Fibroblast of skin of left quadriceps (primary cell): ENCODE measurements at places on chromosomes 5 and 9.
A peak's percentile ranks its signal among the peaks of the same experiment; 100 is the strongest.

- DNase-seq: no peak
Measured at GRCh38 chr5:73359395-73359794, 89.2 kb downstream of the FOXD1 start.

GRCh38 chr9:129864991-129865647, 29.9 kb downstream of the USP20 start:
- DNase-seq: no peak

- DNase-seq: peak; percentile 53
Measured at GRCh38 chr5:180090098-180090768, 18.7 kb upstream of the RNF130 start.

DNA sequence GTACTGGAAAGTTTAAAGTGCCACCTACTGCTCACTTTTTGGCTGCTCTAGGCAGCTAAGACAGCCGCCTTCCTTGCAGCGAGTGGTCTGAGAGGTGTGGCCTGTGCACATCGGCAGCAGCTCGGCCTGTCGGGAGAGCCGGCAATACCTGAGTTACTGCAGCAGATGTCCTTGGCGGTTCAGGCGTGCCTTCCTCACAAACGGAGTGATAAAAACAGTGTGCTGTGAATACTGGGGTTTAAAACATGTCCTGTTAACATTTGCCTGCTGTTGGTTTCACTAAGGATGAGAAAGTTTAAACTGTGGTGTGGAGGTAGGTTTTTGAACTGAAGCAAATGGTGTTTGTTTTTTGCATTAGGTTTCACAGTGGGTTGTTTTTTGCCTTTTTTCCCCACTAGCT, 12.9 kb downstream of the TRAF2 start:
- no peak for DNase-seq

DNA sequence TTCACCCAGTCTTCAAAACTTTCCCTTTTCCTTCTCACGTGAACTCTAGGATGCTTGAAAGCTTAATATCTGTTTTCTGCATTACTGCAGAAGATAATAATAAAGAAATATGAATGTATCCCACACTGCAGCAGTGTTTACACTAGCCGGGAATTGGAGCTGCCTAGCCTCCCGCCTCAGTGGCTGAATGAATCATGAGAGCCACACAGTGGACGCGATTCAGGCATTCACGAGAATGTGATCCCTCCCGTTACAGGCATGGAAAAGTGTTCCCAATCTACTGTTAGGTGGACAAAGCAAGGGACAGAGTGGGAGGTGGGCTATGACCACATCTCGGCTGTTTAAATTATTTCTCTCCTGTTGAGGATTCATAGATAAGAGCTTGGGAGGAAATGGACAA, 69.4 kb upstream of the CTSL start:
- DNase-seq: no peak

GRCh38 chr9:7579351-7579750, 220.2 kb downstream of the DMAC1 start:
- no peak for DNase-seq

DNA sequence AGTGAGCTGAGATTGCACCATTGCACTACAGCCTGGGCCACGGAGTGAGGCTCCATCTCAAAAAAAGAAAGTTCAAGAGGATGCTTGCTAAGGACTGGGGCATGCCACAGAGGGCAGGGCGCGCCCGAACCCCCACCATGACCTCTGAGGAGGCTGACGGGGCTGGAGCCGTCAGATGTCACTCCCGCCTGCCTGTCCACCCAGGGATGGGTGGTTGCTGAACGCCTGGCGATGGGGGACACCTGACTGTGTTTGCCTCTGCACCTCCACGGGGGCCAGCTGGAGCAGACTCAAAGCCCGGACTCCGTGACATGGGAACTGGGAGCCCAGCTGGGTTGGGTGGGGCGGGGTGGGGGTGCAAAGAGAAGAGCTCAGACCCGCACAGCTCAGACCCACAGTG, 31.9 kb downstream of the ADAMTSL2 start:
- no peak for DNase-seq

DNA sequence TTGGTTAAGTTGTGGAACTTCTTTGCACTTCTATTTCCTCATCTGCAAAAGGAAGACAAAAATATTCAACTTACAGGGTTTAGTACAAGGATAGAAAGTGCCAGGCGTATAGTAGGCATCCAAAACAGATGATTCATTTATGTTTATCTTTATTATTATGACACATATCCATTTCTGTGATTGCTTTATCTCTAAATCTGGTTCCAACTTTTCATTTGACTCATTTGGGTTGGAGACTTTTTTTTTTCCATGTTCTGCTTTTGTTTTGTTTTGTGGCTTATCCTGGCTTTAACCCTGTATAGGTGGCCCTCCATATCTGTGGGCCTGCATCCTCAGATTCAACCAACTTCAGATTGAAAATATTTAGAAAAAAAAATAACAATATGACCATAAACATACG, 186.7 kb upstream of the SLC24A2 start:
- no peak for DNase-seq

GRCh38 chr5:99543841-99544240, 615.0 kb upstream of the CHD1 start:
- DNase-seq: peak; percentile 1

DNA sequence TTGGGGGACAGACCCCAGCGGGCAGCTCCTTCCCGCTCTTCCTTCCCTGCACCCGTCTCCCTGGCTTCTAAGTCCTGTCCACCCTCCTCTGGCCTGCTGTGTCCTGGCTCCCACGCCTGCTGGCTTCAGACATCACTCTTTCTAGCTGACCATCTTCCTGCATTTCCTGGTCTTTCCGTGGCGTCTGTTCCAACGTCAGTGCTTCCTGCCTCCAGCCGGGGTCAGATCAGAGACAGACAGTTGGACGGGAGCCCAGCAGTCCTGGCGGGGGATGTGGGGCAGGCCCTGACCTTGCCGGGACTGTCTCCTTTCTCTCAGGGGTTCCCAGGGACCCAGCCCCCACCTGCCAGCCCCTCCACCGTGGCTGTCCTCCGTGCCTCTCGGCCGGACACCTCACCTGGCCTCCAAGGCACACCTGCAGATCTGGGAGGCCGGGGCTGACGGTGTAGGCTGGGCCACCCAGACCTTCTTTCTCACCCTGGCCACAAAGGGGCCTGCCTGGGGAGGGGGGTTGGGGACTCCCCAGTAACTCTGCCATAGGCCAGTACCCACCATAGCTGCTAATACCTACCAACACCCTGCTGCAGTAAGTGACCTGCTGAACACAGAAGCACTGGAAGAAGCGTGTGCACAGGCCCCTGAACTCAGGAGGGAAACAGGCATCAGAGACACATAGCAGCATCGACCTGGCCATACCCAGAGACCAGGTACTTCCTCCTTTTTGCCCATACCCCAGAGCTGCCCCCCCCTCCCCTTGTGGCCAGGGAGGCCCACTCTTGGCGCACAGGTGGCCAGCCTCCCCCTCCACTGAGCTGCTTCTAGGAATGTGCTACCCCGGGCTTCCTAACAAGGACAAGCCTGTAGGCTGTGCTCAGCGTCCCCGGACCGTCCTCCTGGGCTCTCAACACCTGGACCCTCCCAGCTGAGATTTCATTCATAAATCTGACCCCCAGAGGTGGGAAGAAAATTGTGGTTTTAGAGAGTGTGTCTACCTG, 5.1 kb downstream of the NRARP start:
- DNase-seq: no peak

DNA sequence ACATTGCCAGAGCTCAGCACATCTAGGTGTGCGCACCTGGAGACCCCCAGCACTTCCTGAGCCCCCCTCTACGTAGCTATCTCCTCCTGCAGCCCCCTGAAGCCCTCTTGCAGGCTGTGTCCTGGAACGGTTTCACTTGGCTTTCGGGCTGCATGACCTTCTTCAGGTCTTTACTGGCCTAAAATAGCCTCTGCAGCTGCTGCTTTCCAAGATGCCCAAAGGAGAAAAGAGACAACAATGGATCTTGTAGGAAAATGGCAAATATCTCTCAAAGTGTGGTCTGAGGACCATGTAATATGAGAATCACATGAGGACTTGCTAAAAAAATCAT, 6.6 kb upstream of the ERMP1 start:
- DNase-seq: no peak

DNA sequence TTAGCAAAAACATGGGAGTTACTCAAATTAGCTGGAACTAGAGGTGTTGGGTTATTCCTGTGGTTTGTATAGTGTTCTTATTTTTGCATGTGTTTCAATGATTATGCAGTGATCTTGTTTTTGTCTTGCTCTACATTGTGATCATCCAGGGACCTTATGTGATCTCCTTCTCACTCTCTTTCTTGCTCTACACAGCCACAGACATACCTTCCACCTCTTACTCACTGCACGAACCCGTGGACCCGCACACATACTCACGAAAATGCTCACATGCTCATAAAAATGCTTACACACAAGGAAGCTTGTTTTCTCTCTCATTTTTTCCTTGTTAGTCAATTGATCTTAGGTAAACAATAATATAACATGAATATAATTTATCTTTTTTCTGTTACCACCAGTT, 187.1 kb downstream of the KDM4C start:
- no peak for DNase-seq

DNA sequence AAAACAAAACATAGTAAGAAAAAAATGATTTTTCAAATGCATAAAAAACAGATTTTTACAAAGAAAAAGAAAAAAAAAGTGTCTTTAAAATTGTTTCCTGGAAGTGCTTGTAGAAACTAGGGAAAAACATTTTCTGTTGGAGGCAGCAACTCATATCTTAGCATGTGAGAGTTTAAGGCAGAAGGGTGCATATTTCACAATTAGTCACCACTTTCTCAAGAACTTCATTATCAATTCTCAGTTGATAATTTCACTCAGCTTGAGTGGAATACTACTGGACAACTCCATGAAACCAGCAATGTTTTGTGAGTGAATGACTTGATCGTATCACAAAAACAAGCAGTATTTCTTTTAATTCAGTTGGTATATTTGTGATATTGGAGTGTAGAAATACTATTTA, 508.3 kb upstream of the DAB2 start:
- DNase-seq: no peak

GRCh38 chr9:137689745-137690529, 71.1 kb downstream of the EHMT1 start:
- peak; percentile 50 for DNase-seq

DNA sequence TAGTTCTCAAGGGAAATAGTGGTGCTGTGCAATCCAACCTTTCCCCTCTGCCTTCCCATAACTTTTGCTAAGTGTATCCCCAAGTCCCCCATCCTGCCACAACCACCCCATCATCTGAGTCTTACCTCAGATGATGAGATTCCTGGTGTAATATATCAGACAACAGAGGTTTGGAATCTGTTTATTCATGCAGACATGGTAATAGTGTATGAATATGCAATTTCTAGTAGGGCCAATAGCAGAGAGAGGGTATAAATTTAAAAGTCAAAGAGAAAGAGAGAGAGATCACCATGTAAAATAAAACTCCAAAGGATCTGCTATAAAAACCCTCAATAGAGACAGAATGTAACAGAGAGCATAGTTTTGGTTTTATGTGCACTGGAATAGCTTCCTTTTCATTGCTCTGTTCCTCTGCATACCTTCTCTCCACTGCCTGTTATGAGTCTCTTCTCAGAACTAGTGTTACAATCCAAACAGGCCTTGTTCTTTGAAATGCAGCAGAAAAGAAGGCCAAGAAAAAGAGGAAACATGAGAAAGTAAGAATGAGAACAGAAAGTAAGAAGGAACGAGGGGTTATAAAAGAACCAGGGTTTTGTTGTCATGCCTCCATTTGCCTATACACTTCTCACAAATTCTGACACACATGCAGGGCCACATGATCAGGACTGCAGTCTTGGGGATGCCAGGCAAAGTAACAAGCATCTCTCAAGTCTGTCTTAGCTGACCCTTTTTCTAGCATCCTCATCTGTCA, 278.0 kb downstream of the CETN3 start:
- DNase-seq: no peak

DNA sequence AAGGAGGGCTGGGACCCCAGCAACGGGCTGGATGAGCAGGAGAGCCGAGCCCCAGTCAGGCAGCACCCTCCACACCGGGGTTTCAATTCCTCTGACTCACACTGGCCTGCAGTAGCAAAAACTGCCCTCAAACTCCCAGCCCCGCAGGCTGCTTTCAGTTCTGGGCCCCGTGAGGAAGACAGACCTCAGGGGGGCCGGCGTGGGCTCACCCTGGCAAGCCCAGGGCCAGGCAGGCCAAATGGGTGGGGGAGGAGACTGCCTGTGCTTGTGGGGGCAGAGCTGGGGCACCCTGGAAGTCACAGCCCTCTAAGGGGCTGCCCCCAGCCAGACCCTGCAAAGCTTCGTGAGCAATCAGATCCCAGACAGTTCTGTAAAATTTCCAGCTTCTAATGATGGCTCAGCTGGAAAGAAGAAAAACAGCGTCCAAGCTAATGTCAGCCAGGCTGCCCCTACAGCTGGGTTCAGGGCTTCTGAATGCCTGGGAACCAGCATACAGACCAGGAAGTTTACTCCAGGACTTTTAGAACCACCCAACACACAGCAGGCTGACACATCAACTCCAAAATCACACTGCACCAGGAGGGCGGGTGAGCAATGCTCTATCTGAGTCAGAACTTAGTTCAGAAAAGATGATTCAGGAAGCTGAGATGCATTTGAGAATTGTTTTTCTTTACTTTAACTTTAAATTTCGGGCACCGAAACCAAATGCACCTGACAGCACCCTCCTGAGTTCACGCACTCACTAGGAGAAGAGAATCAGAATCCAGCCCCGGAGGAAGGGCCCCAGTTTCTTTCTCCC, 34.7 kb downstream of the LPCAT1 start:
- DNase-seq: peak; percentile 6

GRCh38 chr5:34790069-34790468, 48.9 kb upstream of the TTC23L start:
- no peak for DNase-seq

- DNase-seq: no peak
Measured at GRCh38 chr5:93925321-93925720, 183.9 kb upstream of the POU5F2 start.
